ENCODE measurements at places on chromosomes 13 and 19. TPM values are rescaled to one million over a fixed set of nuclear protein-coding genes. Genes with fewer than 3 reads are reported as not detected.

- no peak for DNase-seq
Measured at GRCh38 chr13:62747152-62747551, 1331.5 kb upstream of the PCDH20 start.

Gene PLIN4
- total RNA-seq, result 2.3 TPM

DNA sequence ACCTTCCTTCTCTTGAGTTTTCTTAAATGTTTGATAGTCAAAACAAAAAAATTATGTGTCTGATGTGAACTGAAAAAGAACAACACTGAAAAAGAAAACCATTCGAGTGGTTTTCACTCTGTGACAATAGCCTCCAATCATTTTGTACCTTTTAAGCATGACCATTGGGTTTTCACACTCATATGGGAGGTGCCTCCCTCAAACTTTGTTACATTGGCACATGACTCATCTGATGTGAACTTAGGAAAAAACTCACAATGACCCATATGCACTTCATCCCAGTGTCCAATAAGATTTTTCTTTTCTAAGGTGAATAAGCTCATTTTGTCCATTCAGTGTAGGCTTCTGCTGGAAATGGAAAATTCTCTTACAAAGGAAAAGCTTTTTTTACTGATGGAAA is 66.6 kb upstream of the XPO4 start:
- DNase-seq, result no peak

DNA sequence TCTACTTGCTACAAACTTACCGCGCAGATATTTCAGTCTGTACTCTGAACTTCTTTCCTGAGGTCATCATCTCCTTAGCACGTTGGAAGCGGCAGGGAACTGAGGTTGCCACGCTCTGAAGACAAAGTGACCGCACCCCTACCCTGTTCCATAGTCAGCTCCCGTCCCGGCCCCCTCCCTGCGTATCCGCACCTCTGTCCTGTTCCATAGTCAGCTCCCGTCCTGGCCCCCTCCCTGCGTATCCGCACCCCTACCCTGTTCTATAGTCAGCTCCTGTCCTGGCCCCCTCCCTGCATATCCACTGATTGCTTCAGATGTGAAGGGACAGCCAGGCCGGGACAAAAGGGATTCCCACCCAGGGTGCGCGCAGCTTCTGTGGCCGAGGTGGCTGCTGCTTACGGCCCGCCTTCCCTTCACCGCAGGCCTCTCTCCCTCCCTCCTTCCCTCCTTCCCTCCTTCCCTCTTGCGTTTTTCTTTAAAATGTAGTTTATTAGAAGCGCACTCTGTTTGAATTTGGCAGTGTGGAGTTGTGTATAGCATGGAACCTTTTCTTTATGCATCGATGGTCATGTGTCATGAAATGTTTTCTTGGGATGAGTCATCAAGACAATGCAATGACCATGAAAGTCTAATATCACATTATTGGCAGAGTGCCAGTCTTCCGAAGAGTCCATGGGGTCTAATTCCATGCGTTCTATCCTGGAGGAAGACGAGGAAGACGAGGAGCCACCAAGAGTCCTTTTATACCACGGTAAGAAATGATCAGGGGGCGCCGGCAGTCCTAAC is 21.9 kb upstream of the NDUFS7 start:
- no peak for DNase-seq

- no peak for DNase-seq
Measured at GRCh38 chr13:58687148-58687547, 1055.6 kb downstream of the PCDH17 start.

GRCh38 chr13:27203854-27204253 is 32.2 kb upstream of the USP12 start:
- no peak for DNase-seq

DNA sequence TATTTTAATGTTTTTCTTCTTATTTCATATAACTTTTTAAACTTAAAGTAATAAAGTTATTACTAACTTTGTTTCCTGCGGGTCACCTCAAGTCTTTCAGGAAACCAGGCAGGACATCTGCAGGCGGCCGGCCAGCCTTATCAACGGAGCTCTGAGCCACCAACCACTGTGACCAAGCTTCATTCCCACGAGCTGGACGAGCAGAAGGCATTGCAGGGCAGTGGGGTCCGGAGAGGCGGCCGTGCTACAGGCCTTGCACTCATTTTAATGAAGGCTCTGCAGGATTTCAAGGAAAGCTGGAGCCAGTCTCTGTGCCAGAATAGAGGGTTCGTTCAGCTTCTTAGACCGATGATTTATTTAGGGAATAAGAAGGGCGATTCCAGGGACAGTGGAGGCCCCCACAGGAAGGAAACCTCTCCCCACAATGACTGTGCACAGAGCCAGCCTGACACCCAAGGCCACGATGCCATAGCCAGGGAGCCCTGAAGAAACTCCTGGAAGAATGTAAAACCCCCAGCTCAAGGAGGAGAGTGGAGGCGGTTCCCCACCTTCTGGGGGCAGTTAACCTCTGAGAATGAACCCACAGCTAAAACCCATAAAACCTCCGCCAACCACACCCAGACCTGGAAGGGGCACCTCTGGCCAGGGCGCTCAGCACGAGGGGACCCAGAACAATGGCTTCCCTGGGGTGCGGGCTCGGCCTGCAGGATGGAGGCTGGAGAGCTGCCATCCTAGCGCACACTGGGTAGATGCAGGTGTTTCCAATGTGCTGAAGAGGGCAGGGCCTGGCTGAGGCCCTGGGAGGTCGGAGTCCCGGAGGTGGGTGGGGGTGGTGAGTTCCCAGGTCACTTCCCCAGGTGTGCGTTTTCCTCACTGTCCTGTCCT is 75.0 kb downstream of the RASA3 start:
- no peak for DNase-seq

Gene ZNF17
- total RNA-seq, result 14.7 TPM

DNA sequence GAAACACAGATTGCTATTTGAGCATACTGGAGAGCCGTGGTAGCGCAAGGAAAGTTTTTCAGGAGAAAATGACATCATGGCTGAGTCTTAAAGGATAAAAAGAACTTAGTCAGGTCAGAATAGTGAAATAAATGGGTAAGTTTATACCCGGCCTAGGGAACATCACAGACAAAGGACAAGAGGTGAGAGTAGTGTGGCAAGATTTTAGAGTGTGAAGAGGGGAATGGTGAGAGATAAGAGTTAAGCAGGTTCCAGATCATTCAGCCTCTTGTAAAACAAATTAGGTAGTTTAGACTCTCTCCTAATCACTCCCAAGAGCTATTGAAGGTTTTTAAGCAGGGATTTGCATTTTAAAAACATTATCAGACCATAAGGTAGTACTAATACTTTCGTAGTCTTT is 116.0 kb upstream of the MAB21L1 start:
- DNase-seq, result no peak

DNA sequence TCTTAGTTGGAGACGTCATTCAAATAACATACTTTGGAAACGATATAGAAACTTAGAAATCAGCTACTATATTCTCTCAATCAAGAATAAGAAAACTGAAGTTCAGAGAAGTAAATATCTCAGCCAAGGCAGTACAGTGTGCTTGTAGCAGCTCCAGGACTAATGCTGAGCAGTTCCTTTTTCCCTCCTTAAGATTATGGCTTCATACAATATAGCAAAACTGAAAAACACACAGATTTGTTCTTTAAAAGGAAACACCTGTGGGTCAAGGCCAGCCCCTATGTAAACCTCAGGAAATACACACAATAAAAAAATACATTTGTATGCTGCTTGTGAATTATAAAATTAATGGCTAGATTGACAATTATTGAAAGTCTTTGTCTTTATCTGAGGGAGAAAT is 212.7 kb upstream of the EDNRB start:
- DNase-seq, result no peak

Gene VSIG10L
- 3.6 TPM for total RNA-seq

DNA sequence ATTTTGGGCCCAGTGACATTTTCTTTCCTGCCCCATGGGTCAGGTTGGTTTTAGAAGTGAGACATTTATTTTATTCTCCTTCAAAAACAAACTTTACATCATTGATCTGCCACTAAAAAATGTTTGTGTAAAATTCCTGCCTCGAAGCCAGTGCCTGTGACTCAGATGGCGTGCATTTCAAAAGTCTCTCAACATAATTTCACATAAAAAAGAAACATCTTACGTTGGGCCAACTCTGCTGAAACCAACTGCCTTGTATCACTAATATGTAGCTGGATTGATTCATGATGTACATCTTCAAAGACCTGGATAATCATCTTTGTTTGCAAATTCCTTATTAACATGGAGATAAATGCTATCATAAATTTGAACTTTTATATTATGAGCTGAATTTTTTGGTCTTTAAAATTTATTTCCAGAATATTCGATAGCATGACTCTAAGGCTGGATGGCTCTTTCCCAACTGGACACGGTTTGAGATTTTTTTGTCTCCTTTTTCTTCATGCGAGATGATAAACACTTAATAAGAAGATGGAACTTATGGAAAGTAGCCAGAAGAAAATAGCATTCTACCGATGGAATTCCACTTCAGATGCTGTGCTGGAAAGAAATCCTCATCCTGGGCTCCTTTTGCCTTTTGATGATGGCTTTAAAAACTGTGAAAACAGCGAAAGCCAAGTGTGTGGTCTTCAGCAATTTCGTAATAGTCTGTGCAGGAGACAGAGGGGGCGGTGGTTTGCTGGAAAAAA is 420.5 kb downstream of the FGF9 start:
- DNase-seq, result no peak

- no peak for DNase-seq
Measured at GRCh38 chr19:4748589-4748988, 24.9 kb upstream of the DPP9 start.

DNA sequence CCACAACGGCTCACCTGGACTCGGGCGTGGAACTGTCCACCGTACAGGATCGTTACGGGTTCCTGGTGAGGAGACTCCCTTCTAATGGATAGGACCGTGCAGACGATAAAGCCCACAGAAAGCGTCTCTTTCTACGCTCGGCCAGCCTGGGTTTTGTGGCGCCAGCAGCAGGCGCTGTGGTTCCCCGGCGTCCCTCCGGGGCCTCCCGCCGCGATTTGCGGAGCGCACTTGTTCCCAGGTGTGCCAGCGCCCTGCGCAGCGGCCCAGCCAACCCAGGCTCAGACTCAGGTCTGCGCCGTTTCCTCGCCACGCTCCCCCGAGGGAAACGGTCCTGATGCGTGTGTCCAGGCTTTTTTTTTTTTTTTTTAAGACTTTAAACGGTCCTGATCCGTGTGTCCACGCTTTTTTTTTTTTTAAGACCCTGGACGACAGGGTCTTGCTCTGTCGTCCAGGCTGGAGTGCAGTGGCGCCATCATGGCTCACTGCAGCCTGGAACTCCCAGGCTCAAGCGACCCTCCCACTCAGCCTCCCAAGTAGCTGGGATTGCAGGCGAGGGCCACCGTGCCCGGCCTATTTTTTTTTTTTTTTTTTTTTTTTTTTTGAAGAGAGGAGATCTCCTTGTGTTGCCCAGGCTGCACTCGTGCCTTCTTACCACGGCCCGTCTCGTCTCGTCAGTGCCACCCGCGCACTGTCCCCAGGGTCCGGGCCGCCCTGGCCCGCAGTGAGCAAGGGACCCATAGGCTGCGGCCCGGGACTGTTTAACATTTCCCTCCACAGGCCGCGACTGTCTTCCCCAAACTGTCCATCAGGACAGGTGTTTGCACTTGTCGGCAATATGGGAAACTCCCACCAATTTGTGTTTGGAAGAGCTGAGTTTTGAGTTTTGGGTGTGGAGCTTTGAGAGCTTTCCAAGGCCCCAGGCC is 23.8 kb downstream of the GJA3 start:
- DNase-seq, result peak; percentile 71

GRCh38 chr13:44197791-44198770 is 175.5 kb upstream of the SERP2 start:
- DNase-seq, result no peak

GRCh38 chr19:44725684-44726083 is 22.8 kb upstream of the BCL3 start:
- no peak for DNase-seq

Gene FGF9
- 0.32 TPM for total RNA-seq

Data from Calu3 (cell line).